Thyroid gland (tissue), 4 donors: ENCODE measurements at places on chromosomes 1 and 21.

GRCh38 chr1:228312136-228312764, 94.4 kb downstream of the TRIM11 start:
- no peak for DNase-seq

DNA sequence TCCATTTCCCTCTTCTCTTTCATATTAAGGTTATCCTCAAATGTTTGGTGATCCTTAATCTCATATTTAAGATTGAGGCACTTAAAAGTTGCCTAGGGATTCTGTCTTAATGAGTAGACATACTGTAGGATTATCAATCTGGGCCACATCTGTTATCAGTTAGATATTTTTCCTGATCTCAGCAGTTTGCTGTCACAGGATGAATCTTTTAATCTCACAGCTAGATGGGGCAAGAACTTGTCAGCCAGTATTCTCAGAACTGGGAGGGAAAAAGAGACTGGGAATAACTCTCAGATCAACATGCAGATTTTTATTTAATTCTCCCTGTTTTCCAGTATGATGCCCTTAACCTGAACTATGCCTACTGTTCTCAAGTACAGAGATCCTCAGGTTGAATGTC, 14.0 kb downstream of the ZNF644 start:
- DNase-seq, result no peak

DNA sequence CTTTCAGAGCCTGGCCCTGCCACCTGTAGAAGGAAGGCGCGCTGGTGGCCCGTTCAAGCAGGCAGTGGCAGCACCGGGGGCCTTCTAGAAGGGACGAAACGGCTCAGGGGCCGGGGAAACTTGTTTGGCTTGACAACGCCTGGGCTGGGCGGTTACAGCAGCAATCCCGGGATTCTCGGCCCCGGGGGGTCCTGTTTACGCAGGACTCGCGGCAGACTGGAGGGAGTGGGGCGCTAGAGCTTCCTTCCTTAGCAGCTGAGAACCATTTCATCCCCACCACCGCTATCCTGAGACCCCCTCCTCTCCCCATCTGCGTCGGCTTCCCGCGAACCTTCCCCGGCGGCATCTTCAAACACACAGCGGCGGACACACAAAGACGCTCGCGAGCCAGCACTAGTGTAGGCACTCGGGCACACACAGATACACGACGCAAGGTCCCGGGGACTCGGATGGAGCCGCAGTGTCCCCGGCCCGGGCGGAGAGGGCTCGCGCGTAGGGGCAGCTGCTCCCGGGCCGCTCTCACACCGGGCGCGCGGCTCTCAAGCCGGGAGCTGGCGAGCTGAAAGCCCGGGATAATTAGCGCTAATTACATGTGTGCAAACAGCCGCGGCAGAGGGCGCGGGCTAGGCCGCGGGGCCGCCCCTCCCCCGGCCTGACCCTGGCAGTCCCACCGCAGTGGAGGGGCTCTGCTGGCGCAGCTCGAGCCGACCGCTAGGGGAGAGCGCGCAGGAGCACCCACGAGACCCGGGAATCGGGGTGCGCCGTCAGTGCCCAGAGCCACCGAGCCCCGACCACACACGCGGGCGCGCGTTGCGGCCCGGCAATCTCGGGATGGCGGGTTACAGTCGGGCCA, 271.4 kb downstream of the FOXD2 start:
- DNase-seq, result peak; percentile 8

- no peak for DNase-seq
Observed at GRCh38 chr1:9733160-9733789, 81.7 kb downstream of the PIK3CD start.

- DNase-seq, result peak; percentile 32
Observed at GRCh38 chr1:161200992-161201835, 953 bp upstream of the NDUFS2 start.

- DNase-seq, result no peak
Observed at GRCh38 chr1:89114662-89115061, 11.3 kb downstream of the GBP2 start.

DNA sequence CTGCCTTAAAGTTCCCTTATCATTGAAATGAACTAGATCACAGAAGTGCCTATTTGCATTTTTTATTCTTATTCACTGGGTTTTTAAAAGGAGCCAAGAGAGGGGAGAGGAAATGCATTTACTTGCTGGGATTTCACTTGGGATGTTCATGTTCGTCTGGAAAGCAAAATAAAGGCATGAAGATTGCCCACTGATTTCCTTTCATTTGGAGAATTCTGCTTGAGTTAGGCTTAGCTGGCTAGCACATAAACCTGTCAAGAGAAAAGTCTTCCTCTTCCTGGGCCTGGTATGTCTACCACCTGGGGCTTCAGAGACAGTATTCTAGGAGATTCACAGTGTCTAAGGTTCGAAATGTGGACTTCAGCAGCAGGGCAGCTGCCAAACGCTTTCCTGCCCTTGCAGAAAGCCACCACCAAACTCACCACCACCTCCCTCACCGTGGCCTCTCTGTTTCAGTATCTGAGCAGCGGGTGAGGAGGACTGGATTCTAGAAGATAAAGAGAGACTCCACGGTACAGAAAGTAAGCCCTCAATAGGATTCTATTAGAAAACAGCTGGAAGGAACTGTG, 44.5 kb downstream of the HIVEP3 start:
- no peak for DNase-seq

- peak; percentile 34 for DNase-seq
Observed at GRCh38 chr1:181033799-181034451, at the start of gene MR1. Gene MR1 (plus strand): TSS chr1:181033983. CDS start chr1:181034008, 25 bp downstream.

DNA sequence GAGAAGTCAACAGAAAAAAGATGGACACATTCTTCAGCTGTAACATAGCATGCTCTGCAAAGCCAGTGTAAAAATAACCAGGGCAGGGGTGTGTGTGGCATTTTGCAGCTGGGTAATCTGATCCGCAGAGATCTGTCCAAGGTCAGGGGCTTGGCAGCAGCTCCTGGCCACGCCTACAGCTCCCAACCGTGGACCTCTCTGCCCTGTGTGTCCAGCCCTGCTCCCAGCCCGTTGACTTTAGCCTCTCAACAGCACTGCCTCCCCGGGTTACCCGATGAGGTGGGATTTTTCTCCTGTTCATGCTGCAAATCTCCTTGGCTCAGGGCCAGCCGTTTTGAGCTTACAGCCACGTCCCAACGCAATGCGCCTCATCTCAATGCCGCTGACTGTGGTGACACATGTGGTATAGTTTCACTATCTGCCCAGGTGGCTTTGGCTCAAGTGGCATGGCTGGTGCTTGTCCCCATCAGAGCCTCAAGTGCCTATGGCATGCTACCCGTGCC, 68.1 kb downstream of the VWA5B1 start:
- peak; percentile 81 for DNase-seq

DNA sequence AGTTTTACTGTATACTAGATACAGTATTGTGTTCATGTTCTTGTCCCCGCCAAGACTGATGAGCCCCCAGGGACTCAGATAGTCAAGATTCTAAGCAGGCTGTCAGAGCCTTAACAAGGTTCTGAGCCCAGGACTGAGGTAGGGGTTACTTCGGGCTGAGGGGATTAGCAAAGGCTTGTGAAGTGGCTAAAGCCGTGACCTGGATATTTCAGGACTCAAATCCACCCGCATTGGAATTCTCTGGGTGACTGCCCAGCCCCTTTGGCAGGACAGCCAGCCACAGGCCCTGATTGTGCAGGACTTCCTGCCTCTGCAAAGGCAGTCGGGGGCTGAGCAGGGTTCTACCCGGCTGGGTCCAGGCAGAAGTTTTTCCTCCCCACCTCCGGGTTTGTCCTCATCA, at the start of gene PLA2G5:
Gene PLA2G5, plus strand, starts transcription at position 321 of the 400 bp plus-strand sequence. CDS start 14,637 bp downstream, outside the sequence.
- peak; percentile 39 for DNase-seq
